NCI-H1092 (cell line): ENCODE measurements at places on chromosomes 6 and 20.

DNA sequence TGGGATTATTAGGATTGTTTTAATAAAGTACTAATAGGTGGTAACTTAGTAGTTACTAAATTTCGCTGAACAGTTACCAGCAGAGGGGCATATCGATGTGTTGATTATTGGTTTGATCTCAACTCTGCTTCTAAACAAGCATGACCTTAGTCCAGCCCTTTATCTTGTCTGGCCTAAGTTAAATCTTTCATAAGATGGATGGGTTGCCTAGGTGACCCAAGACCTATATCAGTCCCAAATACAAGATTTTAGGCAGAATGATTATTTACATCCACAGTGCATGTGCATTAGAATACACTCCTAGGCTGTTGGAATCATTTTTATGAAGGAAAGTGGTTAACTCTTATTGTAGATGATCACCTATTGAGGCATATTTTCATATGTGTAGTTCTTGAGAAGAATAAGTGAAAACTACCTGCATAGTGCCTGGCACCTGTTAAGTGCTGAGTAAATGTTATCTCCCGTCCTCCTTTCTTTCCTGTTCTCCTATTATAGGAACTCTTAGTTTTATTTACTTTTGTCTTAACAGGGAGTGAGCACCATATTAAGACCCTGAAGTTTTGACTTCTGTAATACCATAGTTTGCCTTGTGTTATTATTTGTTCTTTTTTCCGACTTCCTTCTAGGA, 1.1 kb downstream of the HSF2 start:
- DNase-seq, result no peak

DNA sequence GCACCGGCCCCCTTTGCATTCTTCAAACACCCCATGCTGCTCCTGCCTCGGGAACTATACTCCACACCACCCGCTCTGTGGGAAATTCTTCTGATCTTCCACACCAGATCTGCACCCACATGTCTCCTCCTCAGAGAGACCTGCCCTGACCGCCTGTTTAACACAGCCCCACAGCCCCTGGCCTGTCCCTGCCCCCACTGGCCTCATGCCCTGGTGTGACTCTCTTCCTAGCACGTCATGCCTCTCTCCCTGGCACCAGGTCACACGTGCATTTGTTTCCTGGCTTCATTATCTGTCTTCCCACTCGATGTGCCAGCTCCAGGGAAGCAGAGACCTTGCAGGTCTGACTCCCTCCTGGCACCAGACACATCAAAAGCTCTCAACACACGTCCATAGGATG, 79.6 kb downstream of the ANKRD60 start:
- no peak for DNase-seq

- DNase-seq, result no peak
These were observed 92.4 kb downstream of the TMEM242 start for GRCh38 chr6:157230910-157231309.

DNA sequence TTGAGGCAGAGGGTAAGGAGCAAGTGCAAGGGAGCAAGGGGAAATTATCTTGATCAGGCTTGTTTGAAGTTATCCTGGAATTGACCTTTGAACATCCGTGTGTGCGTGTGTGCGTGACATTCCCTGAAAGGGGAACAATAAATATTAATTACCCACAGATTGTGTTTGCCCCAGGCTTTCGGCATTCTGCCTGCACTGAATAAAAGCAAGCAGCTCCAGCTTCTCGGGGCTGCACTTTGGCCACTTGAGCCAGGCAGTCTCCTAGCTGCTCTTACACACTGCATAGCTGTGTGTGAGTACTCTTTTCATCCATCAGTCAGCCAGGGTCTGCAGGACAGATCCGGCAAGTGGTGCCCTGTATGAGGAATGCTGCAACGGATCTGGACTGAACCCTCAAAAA, 107.7 kb upstream of the BTN3A2 start:
- DNase-seq, result no peak

- DNase-seq, result no peak
These were observed 184.9 kb downstream of the GPX5 start for GRCh38 chr6:28710466-28711191.

DNA sequence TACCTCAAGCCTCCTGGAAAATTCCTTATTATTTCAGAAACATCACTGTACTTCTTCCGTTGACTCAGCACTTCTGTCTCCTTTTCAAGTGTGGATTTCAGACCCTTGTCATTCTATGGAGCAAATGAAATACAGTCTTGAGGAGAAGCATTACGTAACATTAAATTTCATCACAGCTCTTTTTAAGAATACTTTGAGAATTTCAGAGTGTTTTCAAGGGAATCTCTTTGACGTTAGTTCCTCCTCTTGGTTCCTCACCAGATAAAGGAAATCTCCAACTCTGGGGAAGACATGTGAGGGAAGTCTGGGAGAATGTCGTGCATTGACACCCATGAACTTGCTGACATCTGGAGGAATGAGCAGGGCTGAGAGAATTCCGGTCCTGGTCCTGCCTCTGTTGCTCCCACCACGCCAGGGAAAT, 32.3 kb downstream of the UST start:
- no peak for DNase-seq

GRCh38 chr6:20706939-20707485, 172.8 kb downstream of the CDKAL1 start:
- DNase-seq, result peak; percentile 45

DNA sequence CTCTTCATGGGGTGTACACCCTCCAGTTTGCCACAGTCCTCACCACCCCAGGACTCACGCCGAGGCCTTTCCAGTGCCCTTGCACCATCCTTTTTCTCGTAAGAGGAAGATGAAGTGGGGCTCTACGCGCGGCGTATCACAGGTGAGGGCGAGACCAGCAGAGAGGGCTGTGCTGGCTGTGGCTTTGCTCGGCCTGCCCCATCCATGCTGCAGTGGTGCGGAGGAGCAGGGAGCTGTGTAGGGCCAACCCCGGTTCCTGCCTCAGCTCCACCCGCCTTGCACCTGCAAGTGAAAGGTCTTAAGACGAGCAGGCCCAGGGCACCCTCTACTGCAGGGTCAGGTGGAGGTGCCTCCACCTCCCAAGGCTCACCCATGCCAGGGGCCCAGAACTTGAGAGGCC, 24.1 kb downstream of the RBCK1 start:
- no peak for DNase-seq

DNA sequence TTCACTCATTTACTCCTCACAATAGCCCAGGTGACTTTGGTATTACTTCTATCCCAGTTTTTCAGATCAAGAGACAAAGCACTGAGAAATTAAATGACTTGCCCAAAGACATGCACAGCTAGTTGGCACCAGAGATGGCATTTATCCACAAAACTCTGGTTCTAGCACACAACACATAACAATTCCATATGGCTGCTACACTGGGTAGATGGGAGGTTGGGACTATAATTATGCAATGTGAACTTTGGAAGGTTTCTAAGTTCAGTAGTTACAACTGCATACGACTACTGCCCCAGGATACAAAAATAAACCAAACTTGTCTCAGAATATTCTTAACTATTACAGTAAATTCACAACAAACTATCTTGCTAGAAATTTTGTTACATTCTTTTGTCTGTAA, 54.2 kb upstream of the MLIP start:
- no peak for DNase-seq

GRCh38 chr6:70622461-70622860, 45.2 kb upstream of the SMAP1 start:
- DNase-seq, result no peak

GRCh38 chr6:87901613-87902012, 146.0 kb upstream of the SPACA1 start:
- DNase-seq, result no peak

GRCh38 chr6:137291441-137291840, 72.3 kb upstream of the IFNGR1 start:
- no peak for DNase-seq

DNA sequence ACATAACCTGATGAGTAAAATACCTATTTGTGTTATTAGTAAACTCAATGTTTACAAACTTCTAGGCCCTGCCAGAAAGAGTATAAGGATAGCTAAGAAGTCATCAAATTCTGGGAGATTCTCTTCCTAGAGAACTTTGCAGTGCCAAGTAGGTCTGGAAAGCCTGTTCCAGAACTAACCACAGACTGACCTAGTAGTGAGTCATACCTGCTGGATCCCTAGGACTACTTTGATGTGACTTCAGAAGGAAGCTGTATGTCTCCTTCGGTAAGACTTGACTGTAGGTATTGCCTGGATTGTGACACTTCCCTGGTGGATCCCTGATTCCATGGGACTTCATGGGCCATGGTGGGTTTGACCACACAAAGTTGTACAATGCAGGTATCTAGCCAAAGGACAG, 131.7 kb downstream of the DNAH8 start:
- DNase-seq, result no peak

DNA sequence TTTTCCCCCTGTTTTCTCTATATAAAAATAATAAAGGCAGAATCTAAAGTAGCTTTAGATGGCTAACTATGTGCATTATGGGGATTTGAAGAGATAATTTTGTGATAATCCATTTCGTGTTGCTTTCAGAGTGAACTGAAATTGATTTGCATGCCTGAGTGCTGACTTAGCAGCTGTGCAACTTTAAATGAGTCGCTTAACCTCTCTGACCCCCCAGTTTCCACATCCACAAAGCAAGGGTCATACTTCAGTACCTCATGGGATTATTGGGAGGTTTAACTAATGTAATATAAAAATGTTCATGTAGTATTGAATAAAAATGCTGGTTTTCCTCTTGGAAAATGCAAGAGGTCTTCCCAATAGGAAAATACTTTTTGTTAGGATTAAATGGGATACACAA, 63.8 kb upstream of the FABP7 start:
- DNase-seq, result no peak

GRCh38 chr6:159999240-159999671, 30.4 kb downstream of the IGF2R start:
- no peak for DNase-seq

DNA sequence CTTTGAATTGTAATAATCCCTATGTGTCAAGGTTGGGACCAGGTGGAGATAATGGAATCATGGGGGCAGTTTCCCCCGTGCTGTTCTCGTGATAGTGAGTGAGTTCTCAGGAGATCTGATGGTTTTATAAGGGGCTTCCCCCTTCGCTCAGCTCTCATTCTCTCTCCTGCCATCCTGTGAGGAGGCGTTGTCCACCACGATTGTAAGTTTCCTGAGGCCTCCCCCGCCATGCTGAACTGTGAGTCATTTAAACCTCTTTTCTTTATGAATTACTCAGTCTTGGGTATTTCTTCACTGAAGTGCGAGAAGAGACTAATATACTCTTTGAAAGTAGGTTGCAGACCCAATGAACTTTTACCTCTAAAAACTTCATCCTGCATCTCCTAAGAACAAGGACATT, 39.2 kb upstream of the KCNG1 start:
- no peak for DNase-seq

DNA sequence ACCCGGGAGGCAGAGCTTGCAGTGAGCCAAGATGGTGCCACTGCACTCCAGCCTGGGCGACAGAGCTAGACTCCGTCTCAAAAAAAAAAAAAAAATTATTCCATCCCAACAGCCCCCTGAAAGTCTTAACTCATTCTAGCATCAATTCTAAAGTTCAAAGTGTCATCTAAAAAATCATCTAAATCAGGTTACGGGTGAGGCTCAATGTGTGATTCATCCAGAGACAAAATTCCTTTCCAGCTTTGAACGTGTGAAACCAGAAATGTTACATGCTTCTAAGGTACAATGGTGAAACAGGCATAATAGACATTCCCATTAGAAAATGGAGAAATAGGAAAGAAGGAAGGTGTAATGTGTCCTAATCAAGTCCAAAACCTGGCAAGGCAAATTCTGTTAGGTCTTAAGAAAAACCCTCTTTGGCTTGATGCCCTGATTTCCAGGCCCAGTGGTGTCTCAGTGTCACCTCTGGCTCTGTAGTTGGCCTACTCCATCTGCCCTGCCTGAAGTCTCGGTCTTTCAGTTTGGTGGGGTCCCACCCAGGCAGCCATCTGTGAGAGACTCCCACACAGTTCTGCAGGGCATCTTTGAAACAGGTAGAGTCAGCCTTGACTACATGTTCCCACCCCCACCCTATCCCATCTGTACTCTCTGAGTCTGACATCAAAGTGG, 43.5 kb downstream of the HFE start:
- DNase-seq, result no peak

GRCh38 chr6:13554929-13555333, 19.5 kb upstream of the SIRT5 start:
- no peak for DNase-seq

- DNase-seq, result peak; percentile 67
These were observed 111.6 kb downstream of the ERMARD start for GRCh38 chr6:169862892-169863525.

- no peak for DNase-seq
These were observed 1.5 kb downstream of the SLC29A1 start for GRCh38 chr6:44224965-44225305.

GRCh38 chr6:19399406-19399805, 437.8 kb upstream of the ID4 start:
- no peak for DNase-seq

GRCh38 chr20:35542990-35543389, 1.1 kb downstream of the ERGIC3 start:
- no peak for DNase-seq

DNA sequence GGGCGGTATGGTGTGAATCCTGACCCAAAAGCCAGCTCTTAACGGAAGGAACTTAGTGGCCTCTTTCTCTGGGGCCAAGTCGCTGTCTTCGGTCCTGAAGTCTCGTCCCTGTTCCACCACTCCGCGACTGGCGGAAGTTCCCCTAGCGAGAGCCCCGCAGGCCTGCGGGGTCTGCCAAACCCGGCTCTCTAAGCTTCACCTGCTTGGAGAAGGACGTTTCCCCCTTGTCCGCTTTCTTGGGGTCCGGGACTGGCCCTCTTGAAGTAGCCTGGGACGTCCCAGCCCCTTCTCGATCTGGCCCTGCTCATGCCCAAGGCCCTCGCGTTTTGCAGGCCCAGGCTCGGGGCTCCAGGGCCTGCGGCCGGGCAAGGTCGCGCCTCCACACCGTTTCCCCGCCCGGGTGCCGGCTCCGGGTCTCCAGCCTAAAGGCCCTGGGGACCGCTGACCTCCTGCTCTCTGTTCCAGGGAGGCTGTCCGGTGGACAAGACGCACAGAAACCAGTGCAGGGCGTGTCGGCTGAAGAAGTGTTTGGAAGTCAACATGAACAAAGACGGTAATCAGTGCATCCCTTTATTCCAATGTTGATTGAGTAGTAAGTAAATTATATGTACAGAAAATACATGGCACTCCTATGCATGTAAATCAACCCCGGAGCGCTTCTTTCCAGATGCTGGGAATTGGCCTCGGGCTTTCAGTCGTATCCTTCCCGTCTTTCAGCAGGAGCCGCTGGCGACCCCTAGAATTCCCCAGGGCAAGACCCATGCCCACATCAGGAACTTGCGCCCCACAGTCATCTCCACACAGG, 8.8 kb downstream of the NR2E1 start:
- no peak for DNase-seq

- no peak for DNase-seq
These were observed 98.7 kb downstream of the COL21A1 start for GRCh38 chr6:56148488-56149186.

- DNase-seq, result peak; percentile 76
These were observed at the start of gene MAFB for GRCh38 chr20:40689100-40689942. MAFB (minus strand) TSS chr20:40689236; CDS start chr20:40688850, 386 bp downstream.

DNA sequence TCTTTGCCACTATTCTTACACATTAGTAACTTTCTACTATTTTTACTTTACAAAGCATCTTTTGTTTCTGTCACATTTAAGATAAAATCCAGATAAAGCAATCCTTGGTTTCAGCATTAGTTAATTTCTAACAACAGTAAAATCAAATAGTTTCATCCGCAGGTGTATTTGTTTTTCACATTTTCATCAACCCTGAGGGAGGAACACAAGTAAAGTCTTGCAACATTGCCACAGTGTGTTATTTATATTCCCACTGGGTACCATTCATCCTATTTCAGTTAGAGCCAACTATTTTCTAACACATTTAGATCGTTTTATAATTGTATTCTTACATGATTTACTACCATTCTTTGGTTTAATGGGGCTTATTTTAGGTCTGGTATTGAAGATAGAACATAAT, 908.7 kb upstream of the CITED2 start:
- DNase-seq, result no peak
